NCI-H2107 (cell line): ENCODE measurements at places on chromosomes 1 and 21.

GRCh38 chr21:17002594-17003257 lies 510.1 kb upstream of the CXADR start:
- no peak for DNase-seq

DNA sequence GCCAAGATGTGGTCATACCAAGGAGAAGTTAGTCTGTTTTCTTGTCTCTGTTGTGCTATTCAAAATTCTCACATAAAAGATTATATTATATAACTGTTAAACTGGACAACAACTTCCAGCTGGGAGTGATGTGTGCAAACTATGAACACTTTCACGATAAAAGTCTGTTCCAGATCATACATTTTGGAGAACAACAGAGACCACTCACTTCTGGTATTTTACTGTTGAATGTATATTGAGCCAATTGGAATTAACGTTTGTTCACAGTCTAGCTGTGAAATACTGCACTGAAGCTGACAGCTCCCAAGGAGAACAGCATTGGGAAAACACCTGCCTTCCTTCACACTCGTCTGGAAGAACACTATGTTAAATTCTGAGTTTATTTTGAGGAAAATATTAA lies 860 bp upstream of the SHCBP1L start:
- no peak for DNase-seq

GRCh38 chr1:46490406-46490655 lies 695 bp downstream of the DMBX1 start:
- no peak for DNase-seq

GRCh38 chr1:228378090-228378872 lies 28.4 kb downstream of the TRIM11 start:
- DNase-seq, result peak; percentile 38

DNA sequence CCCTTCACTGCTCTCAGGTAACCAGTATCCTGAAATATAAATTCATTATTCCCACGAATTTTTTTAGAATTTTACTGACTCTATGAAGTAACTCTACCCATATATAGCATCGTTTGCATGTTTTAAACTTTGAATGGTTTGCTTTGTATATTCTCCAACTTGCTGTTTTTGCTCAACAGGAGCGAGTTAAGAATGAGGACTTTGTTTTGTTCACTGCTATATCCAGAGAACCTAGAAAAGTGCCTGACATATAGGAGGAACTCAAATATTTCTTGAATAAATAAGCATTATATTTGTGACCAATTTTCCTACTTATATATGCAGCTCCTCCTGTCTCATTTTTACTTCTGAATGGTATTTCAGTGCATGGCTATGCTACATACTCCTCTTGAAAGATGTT lies 43.4 kb downstream of the NUF2 start:
- no peak for DNase-seq

DNA sequence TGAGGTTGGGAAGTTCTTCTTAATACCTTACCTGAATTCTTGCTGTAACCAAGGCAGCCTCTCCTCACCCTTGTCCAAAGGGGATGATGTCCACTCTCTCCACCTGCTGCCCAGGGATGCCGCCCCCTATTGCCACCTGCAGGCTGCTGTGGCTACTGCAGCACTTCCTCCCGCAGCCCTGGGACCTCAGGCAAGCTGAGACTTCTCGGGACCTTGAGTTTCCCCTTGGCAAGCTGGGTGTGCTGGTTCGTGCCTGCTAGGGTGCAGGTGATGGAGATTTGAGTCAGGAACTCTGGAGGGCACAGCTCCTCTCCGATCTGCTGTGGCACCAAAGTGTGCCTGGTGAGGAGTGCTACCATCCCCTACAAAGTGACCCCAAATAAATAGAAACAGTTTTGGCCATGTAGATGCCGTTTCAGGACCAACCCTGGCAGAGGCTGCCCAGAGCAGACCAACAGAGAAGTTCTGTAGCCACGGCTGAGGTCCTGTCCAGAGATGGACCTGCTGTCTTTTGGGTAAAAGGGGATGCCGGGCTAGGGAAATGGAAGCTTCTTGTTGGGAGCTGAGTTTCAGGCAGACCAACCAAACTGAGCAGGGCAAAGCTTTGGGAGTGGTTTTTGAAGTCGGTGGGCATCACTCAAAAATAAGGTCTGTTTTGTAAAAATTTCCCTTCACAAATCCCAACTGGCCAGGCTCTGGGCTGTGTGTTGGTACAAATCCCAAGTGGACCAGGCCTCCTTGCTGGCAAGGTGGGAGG lies 31.7 kb downstream of the RUNX3 start:
- no peak for DNase-seq

GRCh38 chr1:3352299-3352951 lies 102.0 kb upstream of the ARHGEF16 start:
- no peak for DNase-seq

- peak; percentile 56 for DNase-seq
Measured at GRCh38 chr1:87200875-87201638, 127.6 kb upstream of the LMO4 start.

- DNase-seq, result no peak
Measured at GRCh38 chr1:72283022-72283306, 625 bp upstream of the NEGR1 start.

GRCh38 chr1:44636688-44637598 lies 37.3 kb downstream of the TMEM53 start:
- peak; percentile 74 for DNase-seq

DNA sequence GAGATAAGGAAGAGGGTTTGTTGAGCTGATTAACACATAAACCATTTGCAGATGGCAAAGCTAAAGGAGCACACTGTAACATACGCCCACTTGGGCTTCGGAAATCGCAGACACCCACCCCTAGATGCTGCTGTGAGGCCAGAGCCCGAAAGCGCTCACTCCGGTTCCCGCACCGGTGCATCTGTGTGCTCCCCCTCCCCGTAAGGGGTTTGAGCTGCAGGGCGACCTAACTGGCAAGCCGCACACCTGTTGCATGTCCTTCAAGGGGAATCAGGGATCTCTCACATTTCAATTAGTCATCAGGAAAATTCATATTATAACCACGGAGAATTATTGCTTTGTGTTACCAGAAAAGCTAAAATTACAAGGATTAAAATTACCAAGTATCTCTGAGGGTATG lies 1.4 kb upstream of the CFH start:
- DNase-seq, result no peak

- DNase-seq, result no peak
Measured at GRCh38 chr1:211327346-211327921, 801 bp downstream of the TRAF5 start.

DNA sequence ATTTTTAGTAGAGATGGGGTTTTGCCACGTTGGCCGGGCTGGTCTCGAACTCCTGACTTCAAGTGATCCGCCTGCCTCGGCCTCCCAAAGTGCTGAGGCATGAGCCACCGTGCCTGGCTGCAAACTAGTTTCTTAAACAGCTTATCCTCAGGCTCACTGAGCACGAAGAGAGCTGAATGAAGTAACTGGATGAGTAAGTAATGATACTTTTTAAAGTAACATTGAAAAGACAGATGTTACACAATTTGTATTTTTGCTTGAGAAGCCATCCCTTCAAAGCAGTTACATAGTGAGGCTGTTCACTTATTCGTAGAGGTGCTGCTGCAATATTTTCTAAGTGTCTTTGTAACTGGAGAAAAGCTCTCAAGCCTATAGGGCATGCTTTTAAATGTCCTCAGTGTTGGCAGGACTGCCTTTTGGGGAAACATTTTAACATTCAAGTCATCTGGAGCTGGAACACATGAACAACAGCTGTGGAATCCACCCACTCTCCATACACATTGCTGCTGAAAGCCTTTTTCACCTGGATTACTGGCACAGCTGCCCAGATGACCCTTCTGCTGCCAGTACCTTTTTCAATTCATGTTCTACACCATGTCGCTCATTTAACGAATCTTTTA lies 2.7 kb upstream of the YBX1 start:
- no peak for DNase-seq

GRCh38 chr1:63127376-63127775 lies 195.0 kb upstream of the FOXD3 start:
- no peak for DNase-seq

GRCh38 chr1:243712941-243713340 lies 137.1 kb downstream of the AKT3 start:
- no peak for DNase-seq

DNA sequence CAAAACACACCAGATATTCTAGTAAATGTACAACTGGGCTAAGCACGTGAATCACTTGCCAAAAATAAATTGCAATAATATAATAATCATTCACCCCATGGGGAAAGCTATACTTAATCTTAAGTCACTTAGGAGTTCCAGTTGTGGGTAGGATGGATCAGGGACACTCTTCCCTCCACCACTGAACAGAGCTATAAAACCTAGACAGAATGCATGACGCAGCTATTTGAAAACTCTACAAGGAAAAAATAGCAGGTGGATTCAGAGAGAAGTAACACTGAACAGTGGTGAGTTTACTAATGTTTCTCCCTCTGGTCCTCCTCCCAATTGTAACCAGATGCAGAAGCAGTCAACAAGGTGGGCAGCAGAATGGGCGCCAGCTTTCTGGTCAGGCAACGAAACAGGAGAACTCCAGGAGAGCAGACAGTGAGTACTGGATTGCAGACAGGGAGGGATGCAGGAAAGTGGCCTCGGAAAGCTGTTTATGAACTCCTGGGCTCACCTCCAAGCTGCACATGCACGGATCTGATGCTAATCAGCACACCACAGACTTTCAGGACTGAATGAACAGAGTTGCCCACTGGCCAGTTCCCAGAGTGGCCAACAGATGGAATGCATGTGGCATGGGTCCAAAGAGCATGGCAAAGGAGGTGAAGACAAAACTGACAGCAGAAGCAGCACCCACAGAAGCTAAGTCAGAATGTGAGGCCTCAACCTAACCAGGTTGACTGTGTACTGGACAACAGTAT lies 41.4 kb downstream of the TARBP1 start:
- DNase-seq, result no peak

GRCh38 chr1:72062584-72062983 lies 219.8 kb downstream of the NEGR1 start:
- DNase-seq, result no peak

GRCh38 chr1:173473599-173474011 lies 3.5 kb upstream of the PRDX6 start:
- no peak for DNase-seq

GRCh38 chr1:93690341-93690740 lies 8.7 kb upstream of the BCAR3 start:
- DNase-seq, result no peak

- DNase-seq, result no peak
Measured at GRCh38 chr21:33071770-33072306, 1.9 kb downstream of the OLIG1 start.

- DNase-seq, result no peak
Measured at GRCh38 chr1:40743452-40743851, 40.1 kb upstream of the KCNQ4 start.

- no peak for DNase-seq
Measured at GRCh38 chr1:228273720-228274451, 66.0 kb downstream of the OBSCN start.

GRCh38 chr1:161083748-161084596 lies 5.4 kb downstream of the NECTIN4 start:
- no peak for DNase-seq

GRCh38 chr1:43549921-43550597 lies 19.4 kb downstream of the PTPRF start:
- peak; percentile 84 for DNase-seq

GRCh38 chr1:152870831-152871730 lies 7.0 kb upstream of the SMCP start:
- DNase-seq, result peak; percentile 16

DNA sequence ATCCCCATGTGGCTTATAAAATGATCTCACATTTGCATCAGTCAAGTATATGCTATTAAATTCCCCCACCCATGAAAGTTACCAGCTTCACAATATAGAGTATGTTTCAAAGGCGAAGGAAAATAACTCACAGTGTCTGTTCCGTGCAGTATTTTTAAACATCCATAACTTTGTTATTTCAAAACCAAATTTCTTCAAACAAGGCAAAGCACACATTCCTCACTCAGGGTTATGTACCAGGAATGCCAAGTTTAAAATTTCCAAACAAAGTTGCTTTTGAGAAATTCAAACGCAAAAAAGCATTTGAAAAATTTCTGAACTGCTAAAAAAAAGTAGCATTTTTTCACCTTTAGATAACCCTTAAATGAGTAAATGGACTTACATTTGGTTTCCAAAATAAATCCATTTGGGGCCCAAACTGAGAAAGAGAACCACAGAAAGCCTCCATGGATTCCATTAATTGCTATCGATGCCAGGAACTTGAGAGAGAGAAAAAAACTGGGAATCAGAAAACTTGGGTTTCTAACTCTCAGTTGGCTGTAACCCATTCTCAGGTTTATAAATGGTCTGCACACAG lies 149.5 kb downstream of the SLC30A10 start:
- DNase-seq, result no peak

GRCh38 chr1:91123773-91124172 lies 101.9 kb upstream of the ZNF644 start:
- DNase-seq, result no peak

DNA sequence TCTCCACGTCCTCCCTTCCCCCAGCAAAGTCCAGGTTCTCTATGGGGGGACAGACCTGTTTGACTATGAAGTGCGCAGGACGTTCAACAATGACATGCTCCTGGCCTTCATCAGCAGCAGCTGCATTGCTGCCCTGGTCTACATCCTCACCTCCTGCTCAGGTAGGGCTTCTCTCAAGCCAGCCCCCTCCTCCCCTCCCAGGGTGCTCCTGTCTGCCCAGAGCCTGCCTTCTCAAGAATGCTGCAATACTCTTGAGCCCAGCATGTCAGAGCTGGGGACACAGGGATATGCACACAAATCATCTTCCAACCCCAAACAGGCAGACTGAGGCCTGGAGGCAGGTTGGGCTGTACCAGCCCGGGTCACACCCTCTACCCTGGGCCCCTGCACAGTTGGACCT lies 35.4 kb downstream of the DISP3 start:
- no peak for DNase-seq

DNA sequence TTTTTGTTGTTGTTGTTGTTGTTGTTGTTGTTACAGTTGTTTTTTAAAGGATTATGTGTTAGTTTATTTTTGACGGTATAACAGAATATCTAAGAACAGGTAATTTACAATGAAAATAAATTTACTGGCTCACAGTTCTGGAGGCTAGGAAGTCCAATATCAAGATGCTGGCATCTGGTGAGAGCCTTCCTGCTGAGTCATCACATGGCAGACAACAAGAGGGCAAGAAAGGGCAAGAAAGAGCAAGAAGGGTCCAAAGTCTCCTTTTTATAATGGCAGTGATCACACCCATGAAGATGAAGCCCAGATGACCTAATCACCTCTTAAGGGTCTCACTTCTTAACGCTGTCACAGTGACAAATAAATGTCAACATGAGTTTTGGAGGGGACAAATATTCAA lies 142.1 kb downstream of the NEGR1 start:
- no peak for DNase-seq

DNA sequence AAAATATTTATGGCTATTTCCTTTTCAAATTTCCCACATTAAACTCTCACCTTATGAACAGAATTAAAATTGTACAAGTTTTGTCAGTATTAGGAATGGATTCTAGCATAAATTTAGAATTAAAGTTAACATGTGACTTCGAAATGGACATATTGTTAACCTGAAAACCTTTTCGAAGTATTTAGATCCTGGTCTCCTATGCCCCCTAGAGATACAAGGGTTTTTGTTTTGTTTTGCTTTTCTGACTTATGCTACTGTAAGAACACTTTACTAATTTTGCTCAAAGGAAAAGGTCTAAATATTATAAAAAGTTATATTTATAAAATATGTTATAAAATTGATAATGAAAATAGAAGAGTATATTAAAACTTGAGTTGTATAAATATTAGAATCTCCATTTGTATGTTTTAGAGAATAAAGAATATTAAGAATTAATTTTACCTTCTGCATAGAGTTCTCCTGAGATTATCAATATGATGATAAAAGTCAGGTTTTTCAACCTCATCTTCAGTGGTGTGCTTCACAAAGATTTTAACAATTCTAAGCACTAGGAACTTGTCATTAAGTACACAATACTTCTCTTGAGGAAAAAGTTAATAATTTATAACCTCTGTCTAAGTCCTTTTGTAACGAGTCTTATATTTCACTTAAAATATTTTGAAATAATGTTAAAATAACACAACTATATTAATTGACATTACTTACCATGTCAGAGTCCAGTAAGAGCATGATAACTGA lies at the start of gene F13B:
TSS of gene F13B (minus strand) at position 542 of the 738 bp plus-strand sequence. CDS start at position 505, 37 bp downstream.
- DNase-seq, result no peak
